Neural crest cell (in vitro differentiated cells): ENCODE measurements at places on chromosomes 6 and 20.

GRCh38 chr6:90393232-90393884 lies 96.7 kb upstream of the BACH2 start:
- DNase-seq = peak; percentile 72

GRCh38 chr20:49172413-49172812 lies 15.7 kb downstream of the STAU1 start:
- no peak for DNase-seq

DNA sequence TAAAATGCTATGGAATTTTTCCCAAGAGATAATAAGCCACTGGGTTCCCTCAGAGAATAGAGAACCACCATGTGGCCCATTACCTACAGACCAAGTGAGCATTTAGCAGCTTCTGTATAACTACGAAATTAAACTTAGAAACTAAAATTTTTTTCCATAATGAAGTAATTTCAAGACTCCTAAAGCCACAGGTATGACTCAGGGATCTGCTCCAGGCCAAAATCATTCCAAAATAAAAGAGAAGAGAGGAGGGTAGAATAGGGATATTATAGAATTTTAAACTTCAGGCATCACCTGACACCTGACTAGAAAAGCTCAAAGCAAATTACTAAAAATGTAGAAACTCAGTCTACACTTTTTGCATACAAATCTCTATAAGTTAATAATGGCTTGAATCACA lies 108.9 kb upstream of the DST start:
- no peak for DNase-seq

DNA sequence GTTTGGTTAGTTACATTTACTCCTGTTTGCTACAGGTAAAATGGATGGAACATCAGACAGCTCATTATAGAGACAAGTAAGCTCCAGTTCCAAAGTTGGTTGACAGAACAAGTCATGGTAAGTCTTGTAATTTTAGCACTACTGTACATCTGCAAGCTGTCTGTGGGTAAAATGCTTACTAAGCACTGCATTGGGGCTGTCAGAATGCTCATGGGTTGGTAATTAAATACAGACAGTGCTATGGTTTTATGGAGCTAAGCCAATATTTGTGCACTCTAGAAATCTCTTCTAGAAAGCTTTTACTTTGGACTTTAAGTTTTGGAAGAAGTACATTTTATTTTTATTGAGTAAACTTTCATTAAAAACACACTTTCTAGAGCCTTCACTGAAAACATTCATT lies 419.2 kb upstream of the MMS22L start:
- DNase-seq = no peak

GRCh38 chr6:428047-428603 lies 36.6 kb downstream of the IRF4 start:
- no peak for DNase-seq

DNA sequence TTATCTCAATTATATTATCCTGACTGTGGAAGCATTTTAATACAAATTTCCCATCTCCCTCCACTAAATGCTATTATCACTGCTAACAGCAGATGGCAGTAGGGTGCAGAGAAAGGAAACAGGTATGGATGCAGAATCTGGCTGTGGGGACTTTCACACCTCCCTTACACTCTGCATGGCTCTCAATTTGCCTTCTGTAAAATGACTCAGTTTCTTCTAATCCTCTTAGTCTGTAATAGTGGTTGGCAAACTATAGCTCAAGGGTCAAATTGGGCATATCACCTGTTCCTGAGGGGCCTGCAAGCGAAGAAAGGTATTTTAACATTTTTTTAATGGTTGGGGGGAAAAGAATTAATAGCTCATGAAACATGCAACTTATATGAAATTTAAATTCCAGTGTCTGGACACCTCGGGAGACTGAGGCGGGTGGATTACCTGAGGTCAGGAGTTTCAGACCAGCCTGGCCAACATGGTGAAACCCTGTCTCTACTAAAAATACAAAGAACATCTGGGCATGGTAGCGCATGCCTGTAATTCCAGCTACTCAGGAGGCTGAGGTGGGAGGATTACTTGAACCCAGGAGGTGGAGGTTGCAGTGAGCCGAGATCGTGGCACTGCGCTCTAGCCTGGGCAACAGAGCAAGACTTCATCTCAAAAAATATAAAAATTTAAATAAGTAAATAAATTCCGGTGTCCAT lies 83.5 kb downstream of the ZMYND8 start:
- peak; percentile 54 for DNase-seq

- no peak for DNase-seq
Observed at GRCh38 chr6:144471986-144472385, 186.9 kb downstream of the UTRN start.

DNA sequence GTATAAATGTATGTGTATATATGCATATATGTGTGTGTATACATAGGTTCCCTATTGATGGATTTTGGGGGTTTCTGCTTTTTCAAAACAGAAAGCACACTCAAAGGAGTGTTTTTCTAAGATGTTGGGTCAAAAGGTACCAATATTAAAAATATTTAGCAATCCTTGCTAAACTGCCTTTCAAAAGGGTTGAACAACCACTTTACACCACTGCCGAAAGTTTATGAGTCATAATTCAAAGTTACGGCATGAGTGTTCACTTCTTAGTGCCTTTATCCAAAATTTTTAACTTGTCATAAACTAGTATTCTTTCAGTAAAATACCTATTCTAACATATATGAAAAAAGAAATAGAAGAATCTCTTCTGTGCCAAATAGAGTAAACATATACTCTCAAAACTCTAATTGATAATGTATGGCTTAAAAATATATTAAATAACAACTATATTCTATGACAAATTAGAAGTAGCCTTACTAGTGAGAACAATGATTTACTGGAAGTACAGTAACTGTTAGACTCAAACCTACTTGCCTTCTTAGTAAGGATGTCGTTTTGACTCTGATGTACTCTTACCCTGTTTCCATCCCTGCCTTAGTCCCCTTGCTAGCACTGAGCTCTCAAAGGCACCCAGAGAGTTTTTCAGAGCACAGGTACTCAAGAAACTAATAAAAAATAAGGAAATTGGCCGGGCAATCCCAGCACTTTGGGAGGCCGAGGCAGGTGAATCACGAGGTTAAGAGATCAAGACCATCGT lies 136.1 kb downstream of the INSM1 start:
- DNase-seq = no peak

GRCh38 chr20:22944062-22944461 lies 91.0 kb upstream of the SSTR4 start:
- DNase-seq = no peak

GRCh38 chr6:76681781-76682180 lies 609.3 kb upstream of the IMPG1 start:
- no peak for DNase-seq

GRCh38 chr6:73073238-73073637 lies 152.1 kb downstream of the KHDC1L start:
- DNase-seq = no peak

GRCh38 chr6:21781128-21781527 lies 187.6 kb downstream of the SOX4 start:
- no peak for DNase-seq

- no peak for DNase-seq
Observed at GRCh38 chr6:167424700-167425099, 99.8 kb downstream of the TTLL2 start.

- DNase-seq = no peak
Observed at GRCh38 chr6:113486199-113486598, 370.9 kb upstream of the MARCKS start.

DNA sequence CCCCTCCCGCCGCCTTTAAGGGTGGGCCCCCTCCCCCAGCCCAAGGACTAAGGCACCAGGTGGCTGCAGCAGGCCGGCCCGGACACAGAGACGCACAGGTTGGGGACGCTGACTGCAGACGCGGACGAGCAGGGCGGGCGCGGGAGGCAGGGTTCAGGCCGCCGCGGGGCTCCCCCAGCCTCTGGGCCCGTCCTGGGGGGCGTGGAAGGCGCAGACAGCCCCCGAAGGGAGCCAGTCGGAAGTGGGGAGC lies 9.3 kb downstream of the DUSP15 start:
- DNase-seq = no peak

- no peak for DNase-seq
Observed at GRCh38 chr6:158572653-158573541, 13.0 kb downstream of the TMEM181 start.

- DNase-seq = no peak
Observed at GRCh38 chr6:31558631-31559500, 11.5 kb downstream of the NFKBIL1 start.

DNA sequence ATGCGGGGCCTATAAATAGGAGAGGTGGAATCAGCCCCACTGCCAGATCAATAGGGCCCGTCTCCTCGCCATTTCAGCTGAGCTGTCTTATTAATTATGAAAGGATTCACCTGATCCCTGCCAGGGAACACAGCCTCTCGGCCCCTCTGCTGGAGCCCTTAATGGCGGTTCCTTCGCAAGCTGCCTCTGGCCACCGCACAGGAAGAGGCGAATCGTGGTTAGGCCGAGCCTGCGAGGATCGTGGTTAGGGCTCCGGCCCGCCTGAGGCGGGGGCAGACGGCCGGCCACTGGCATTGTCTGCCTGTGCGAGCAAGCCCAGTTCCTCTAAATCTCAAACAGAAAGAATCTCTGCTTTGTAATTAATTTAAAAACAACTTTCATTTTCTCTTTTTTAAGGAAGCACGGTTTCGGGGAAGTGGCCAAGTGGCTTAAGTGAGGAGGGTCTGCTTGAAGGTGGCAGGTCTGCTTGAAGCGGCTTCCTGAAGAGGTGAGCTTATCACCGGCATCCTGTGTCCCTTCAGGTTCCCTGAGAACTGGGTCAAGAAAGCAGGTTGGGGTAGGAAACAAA lies 9.2 kb downstream of the NRN1 start:
- DNase-seq = peak; percentile 45

DNA sequence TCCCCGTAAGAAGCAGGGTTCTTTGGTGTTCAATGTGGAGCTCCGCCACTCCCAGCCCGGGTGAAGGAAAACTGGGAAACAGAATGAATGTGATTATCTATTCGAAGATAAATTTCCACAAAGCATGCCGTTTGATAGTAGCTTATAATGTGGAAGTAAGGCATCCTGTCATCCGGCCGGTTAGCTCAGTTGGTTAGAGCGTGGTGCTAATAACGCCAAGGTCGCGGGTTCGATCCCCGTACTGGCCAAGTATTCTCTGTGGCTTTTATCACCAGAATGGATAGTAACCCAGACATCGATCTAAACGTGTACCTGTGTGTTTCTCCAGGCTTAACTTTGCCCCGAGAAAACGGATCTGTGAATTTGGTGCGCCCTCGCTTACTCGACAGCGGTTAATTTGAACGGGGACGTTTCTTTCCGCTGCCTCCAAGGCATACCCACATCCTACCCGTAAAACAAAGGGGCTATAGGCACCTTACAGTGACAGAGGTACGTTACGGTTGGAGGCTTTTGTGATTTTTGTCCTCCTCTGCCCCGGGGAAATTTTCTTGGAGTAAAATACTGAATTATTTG lies 215.2 kb upstream of the ZNF184 start:
- peak; percentile 74 for DNase-seq

DNA sequence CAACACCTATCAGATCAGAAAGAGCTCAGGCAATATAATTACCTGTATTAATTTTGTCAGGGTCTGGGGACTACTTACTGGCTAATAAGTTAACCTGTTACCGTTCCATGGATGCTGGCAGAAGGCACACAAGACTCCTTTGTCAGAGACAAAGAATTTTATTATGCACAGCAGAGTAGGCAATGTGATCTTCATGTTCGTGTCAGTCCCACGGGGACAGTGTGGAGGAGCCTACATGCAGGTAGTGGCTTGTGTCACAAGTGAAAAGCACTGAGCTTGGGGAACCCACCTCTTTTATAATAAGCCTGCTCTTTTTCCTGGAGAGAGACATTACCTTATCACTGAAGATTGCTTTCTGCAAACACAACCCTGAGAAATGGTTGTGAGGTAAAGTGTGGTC lies 96.9 kb downstream of the CD164 start:
- DNase-seq = no peak

GRCh38 chr6:144722925-144723324 lies 437.8 kb downstream of the UTRN start:
- DNase-seq = no peak

GRCh38 chr6:54980511-54981275 lies 134.1 kb downstream of the FAM83B start:
- no peak for DNase-seq

GRCh38 chr20:7022597-7022996 lies 255.1 kb downstream of the BMP2 start:
- DNase-seq = no peak

- DNase-seq = no peak
Observed at GRCh38 chr6:9978480-9978879, 436.4 kb downstream of the TFAP2A start.

DNA sequence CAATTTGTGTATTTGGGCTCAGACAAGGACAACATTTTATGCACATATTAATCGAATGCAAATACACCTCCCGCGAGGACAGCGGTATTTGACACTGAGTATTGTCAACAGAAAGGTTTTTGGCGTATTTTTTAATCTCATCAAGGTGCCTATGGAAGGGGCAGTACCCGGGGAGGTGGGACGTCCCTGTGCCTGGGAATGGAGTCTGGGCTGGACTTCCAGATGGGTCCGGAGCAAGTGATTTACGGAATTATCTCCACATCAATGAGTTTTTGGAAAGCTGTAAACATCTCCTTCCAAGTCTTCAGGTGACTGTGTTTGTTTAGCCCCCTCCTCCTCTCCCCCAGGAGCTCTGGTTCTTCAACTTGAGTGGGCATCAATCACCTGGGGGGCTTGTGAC lies 39.8 kb downstream of the PRR18 start:
- no peak for DNase-seq

- DNase-seq = no peak
Observed at GRCh38 chr20:63745424-63745805, 5.8 kb downstream of the SLC2A4RG start.

DNA sequence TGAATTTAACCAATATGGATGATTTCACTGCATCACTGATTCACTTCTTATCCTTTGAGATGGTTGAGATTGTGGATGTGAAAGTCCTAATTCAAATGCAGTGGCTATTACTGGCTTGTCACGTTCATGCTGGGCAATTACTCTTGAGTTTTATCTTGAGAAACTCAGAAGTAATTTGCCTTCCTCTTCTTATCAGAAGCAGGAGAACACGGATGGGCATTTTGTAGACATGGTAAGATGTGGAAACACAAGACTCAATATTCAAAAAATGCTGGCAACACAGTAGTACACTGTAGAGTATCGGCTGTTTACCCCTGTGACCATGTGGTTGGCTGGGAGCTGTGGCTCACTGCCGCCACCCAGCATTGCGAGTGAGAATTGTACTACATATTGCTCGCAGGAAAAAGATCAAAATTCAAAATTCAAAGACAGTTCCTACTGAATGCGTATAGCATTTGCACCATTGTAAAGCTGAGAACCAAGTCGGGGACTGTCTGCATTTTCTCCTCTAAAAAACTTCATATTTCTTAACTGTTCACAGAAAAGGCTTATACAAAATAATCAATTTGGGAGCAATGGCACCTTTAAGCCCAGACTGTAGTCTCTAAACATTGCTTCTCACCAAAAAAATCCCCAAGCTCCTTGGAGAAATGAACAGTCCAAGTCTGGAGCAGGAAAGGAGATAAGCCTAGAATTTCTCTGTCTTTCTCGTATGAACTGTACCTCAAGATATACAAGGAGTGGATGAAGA lies 61.9 kb upstream of the ELOVL5 start:
- no peak for DNase-seq
